ENCODE measurements at places on chromosomes 12 and 14. TPM values are rescaled to one million over a fixed set of nuclear protein-coding genes. Genes with fewer than 3 reads are reported as not detected.

MYH6 gene
- total RNA-seq, result not detected

CORO1C gene
- total RNA-seq, result 288 TPM

KRT6B gene
- not detected for total RNA-seq

SERPINA3 gene
- 7.2 TPM for total RNA-seq

DLK1 gene
- total RNA-seq, result not detected

FZD10 gene
- total RNA-seq, result not detected

BEGAIN gene
- under 0.01 TPM for total RNA-seq

SYNDIG1L gene
- not detected for total RNA-seq

MIP gene
- total RNA-seq, result not detected

FOXA1 gene
- total RNA-seq, result under 0.01 TPM

TAS2R9 gene
- not detected for total RNA-seq

LMO3 gene
- 0.50 TPM for total RNA-seq

NDUFA12 gene
- total RNA-seq, result 102 TPM

FAM161B gene
- 5.3 TPM for total RNA-seq

AMN gene
- total RNA-seq, result under 0.01 TPM

BICDL1 gene
- not detected for total RNA-seq

PIWIL1 gene
- total RNA-seq, result not detected

TMTC1 gene
- total RNA-seq, result 222 TPM

ERP27 gene
- not detected for total RNA-seq

GPR135 gene
- 3.0 TPM for total RNA-seq

BMAL2 gene
- 23.9 TPM for total RNA-seq

TOGARAM1 gene
- total RNA-seq, result 22.1 TPM

DDX47 gene
- 41.9 TPM for total RNA-seq

CFAP54 gene
- total RNA-seq, result 5.1 TPM

LUM gene
- total RNA-seq, result 217 TPM

CLEC9A gene
- total RNA-seq, result not detected

SELPLG gene
- total RNA-seq, result 0.51 TPM

KRT73 gene
- not detected for total RNA-seq

PPP1R1A gene
- total RNA-seq, result not detected
